ENCODE measurements at places on chromosomes 5 and 9.

GRCh38 chr5:109451146-109451545 lies 41.4 kb upstream of the PJA2 start:
- peak; percentile 29 for DNase-seq

- no peak for DNase-seq
Measured at GRCh38 chr5:94103514-94104245, 362.3 kb upstream of the POU5F2 start.

DNA sequence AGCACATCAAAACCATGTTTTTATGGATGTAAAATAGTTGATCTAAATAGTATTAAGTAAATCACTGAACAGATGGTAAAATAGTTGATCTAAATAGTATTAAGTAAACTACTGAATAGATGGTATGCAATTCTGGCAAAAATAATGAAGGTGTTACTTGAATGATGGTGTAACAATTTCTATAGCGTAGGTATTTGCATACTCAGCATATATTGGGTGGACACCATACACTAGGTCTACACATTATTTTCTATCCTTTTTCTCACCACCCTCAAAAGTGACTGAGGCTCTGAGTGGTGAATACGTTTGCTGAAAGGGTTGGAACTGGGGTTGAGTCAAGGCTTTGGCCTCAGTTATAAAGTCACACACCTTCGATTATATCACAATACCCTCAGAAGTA lies 81.3 kb downstream of the ATP10B start:
- no peak for DNase-seq

GRCh38 chr5:67963789-67964519 lies 251.6 kb upstream of the PIK3R1 start:
- DNase-seq: no peak

DNA sequence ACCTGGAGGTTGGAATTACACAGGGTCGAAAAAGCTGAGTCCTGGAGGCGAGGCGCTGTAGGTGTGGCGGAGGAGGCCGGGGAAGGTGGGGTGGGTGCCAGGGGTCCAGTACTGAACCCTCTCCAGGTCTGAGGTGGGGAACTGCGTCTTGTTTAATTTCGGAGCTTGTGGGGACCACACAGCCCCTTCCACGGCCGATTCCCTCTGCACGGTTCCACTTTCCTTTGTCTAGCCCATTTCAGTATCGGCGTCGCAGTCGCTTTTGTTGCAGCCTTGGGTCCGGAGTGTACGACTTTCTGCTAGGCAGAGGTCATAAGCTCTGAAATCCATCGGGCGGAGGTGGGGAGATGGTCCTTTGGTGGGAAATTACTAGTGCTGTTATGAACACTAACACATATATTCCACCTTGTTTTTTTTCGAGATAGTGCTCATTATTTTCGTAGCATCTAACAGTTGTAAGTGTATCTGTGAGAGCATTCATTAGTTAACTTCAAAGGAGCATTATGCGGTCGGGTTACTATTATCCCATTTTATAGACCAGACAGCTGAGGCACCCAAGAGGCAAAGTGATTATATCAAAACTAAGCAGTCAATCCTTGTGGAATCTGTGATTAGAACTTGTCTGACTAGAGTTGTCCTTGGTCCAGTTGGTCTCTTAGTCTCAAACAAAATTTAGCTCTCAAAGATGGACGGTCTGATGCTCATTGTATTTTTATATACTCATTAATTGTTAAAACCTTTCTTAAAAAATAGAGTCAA lies 737 bp downstream of the RNF180 start:
- no peak for DNase-seq

DNA sequence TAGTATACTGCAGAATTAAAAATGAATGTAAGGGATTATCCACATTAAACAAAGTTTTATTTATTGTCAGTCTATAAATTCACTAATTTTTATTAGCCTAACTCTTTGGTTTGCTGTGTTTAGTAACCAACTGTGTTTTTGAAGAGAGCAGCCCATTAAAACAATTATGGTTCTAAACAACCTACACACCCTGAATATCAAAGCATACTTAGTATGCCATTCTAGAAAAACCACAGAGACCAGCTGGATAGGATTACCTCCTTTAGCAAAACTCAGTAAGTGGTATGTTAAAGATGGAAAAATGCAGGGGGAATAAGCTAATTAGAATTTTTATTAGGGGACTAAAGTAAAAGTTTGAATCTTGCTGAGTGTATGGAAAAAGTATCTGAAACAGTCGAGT lies 1981.7 kb upstream of the NUDT12 start:
- DNase-seq: no peak

- DNase-seq: no peak
Measured at GRCh38 chr5:180138214-180138975, 66.8 kb upstream of the RNF130 start.

DNA sequence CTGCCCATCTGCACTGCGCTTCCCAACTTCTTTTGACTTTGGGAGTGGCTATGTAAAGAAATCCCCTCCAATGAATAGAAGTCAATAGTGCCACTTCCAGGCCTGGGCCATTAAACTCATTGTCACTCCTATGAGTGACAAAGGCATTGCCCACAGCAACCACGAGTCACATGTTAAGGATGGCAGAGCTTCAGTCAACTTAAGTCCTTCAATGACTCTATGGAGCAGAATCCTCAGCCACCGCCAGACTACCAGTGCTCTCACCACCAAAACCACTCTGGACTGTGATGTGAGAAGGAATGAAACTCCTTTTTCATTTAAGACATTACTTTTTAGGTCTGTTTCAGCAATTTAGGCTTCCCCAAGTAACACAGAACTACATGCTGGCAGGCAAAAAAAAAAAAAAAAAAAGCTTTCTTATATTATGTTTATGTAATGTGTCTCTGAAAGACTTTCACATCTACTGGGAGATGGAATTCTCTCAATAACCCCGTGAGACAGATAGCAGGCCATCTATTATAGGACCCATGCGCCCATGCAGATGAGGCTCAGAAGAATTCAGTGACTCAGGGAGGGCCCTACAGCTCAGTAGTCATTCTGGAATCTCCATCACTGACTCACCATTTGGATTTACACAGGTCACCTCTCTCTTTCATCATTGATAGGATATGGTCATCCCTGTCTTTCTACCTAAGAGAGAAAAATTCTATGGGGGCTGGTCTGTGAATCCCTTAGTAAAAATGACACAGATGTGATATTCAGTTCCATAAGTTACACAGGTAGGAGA lies 180.5 kb downstream of the CEMIP2 start:
- no peak for DNase-seq

GRCh38 chr5:178640331-178641045 lies 13.6 kb upstream of the CLK4 start:
- no peak for DNase-seq

DNA sequence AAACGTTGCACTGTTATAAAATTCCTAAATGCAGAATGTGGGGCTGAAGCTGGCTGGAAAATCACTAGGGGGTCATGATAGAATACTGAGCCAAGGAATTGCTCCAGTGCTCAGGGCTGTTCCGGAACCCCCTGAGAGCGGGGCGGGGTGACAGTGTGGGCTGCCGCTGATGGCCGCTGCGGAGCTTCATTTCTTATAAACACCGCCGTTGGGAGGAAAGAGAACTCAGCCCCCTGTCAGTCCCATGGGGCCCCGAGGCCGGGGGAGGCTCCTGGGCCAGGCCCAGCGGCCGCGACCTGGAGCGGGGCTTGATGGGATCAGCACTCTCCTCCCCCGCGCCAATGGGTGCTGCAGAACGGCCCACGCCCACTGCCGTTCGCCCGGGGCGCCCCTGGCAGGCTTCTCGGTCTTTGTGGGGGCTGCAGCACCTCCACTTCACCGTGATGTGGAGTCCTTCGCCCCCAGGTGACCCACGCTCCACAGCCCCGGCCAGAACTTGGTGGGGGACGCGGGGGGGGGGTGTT lies 5.2 kb upstream of the IRF1 start:
- DNase-seq: no peak

GRCh38 chr5:113293975-113294310 lies 140.8 kb downstream of the TSSK1B start:
- DNase-seq: no peak

- DNase-seq: no peak
Measured at GRCh38 chr5:55597014-55597981, 62.5 kb upstream of the PLPP1 start.

- peak; percentile 68 for DNase-seq
Measured at GRCh38 chr9:92790542-92791527, 26.2 kb upstream of the BICD2 start.

DNA sequence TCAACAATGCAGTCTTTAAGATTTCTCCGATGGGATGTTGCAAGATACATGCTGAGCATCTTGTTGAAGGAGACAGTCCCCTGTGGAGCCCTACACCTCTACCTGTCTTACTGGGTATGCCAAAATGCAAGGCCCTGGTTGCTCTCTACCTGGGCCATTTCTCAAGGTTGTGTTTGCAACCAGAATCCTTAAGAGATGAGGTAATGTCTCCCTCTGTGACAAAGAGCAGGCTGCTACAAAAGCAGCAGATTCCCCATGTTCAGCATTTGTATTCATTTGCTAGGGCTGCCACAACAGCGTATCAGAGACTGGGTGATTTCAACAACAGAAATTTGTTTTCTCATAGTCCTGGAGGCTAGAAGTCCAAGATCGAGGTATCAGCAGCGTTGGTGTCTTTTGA lies 138.4 kb upstream of the RPS23 start:
- no peak for DNase-seq

DNA sequence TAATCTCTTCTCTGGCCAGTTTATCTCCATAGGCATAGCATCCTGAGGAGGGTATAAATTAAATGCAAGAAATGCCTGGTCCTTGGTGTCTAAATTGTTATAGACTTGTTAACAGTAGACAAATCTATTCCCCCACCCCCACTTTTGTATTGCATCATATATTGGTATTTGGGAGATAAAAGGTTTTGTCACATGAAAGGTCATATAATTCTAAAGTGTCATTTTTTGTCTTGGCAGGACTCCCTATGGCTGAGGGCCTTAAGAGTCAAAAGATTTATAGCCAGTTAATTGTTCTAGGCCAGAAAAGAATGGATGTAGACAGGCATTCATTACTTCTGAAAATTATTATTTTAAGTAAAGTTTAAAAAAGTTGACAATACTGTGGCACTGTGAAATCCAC lies 90.3 kb upstream of the MOCS2 start:
- DNase-seq: no peak

DNA sequence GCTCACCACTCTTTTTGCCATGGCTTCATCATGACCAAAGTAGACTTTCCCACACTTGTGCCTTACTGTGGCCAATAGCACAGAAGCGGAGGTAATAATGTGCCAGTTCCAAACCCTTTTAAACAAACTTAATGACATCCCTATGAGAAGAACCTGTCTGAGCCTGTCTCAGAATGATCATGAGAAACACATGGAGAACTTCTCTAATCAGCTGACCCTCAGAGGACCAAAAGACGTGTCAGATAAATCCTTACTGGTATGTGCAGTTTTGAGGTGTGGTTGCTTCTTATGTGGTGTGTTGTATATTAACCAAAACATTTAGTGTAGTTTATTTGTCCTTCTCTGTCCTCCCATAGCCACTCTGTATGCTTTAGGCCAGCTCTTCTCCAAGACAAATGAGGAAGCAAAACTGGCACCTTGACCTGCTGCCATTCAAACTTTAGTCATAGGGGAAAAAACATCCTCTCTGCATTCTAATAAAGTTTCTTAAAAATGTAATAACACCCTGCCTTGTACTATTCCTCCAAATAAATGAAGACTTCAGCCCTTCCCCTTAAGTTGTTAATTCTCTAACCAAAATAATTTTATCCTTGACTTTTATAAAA lies 168.9 kb downstream of the MUSK start:
- DNase-seq: no peak

DNA sequence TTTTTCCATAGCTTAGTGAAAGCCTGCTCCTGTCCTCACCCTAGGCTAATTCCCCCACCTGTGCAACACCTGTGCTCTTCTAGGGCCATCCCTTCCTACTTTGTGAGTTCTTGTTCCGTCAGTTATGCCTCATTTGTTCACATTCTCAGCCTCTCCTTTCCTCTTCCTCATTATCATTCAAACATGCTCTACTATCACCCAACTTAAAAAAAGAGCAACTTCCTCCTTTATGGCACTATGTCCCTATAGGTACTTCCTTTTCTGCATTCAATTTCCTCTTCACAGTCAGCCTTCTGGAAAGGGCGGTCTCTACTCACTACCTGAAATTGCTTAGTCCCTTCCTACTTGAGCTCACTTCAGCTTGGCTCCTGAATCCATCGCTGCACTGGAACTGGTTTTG lies 111.8 kb upstream of the LHFPL2 start:
- no peak for DNase-seq

GRCh38 chr5:80189201-80189600 lies 66.6 kb downstream of the SERINC5 start:
- no peak for DNase-seq

GRCh38 chr9:124506433-124506832 lies 766 bp downstream of the NR5A1 start:
- DNase-seq: no peak

GRCh38 chr5:95613514-95613913 lies 6.4 kb upstream of the GPR150 start:
- no peak for DNase-seq

DNA sequence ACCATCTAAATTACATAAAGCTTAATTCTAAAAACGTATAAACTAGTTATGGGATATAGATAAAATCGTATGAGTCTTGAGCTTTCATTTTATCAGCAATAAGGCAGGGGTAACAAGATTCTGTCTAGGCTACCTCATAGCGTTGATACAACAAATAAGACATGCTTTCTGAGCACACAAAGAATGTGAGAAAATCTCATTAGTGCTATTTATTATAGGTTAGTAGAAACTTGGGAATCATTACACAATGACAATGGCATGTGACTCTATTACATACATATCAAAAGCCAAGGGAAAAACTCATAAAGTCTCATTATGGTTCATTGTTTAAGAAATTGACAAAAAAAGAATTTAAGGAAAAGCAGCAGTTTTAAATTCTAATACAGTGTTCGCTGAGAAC lies 448.6 kb downstream of the PLK2 start:
- DNase-seq: no peak

DNA sequence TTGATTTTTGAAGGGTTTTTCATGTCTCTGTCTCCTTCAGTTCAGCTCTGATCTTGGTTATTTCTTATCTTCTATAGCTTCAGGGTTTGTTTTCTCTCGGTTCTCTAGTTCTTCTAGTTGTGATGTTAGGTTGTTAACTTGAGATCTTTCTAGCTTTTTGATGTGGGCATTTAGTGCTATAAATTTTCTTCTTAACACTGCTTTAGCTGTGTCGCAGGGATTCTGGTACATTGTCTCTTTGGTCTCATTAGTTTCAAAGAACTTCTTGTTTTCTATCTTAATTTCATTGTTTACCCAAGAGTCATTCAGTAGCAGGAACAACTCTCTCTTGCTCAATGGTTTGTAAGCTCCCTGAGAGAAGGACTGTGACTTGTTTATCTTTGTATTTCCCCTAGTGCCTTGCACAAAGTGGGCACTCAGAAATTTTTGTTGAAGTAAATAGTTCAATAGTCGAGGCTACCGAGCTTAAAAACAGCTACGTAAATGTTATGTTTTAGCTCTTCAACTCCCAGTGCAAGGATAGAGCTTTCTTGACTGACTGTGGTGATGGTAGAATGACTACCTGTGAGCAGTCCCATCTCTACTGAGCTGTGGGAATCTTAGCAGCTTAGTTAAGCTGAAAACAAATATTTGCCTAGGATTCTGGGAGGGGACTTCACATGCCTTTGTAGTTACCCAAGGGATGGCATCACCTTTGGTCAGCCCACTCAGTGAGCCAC lies 225.8 kb upstream of the ELL2 start:
- DNase-seq: no peak

GRCh38 chr5:56910210-56910965 lies 992 bp downstream of the SETD9 start:
- no peak for DNase-seq

Measured in nucleus accumbens (tissue), 56 donors.